NCI-H2081 treated with DMSO at 0.1 percent for 48 hours (cell line): ENCODE measurements at places on chromosomes 1 and 21.

DNA sequence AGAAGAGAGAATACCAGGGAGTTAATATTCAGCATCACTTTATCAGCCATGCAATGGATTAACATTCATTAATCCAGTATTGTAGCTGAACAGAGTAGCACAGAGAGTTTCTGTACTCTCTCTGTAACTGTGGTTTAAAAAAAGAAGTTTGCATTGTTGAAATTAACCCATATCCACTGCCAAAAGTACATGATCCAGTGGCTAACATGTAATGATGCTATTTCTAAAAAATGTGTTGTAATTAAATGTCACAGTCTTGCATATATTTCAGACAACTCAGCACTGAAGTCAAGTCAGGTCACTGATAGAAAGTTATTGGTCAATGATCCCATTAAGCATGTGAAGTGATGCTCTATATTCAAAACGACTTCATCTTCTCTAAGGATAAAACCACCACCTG lies 141.3 kb downstream of the NRIP1 start:
- no peak for DNase-seq

GRCh38 chr1:77639557-77640069 lies 42.8 kb downstream of the ZZZ3 start:
- DNase-seq, result no peak

DNA sequence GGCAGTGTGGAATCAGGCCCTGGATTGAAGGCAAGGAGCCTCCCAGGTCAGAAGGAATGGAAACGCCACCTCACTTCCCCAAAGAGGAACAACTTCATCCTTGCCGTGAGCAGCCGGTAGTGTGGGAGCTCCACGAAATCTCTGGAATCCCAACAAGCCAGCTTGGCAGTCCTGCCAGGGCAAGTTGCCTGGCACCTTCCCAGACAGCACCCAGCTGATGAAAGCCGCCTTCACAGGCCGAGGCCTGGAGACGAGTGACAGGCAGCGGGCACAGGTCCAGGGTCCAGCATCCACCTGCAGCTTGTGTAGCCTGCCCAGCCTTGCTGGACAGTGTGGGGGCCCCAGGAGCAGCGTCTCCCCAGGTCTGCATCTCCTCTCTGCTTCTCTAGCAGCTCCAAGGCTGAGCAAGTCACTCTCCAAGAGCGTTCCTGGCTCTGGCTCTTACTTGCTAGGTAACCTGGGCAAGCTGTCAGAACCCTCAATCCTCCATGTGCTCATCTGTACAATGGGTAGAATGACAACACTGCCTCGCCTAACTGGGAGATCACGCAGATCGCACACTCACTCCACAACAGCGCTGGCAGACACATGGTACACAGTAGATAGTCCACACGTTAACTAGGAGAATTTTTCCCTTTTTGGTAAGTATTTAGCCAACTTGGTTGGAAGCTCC lies 43.0 kb downstream of the ACOT7 start:
- no peak for DNase-seq

DNA sequence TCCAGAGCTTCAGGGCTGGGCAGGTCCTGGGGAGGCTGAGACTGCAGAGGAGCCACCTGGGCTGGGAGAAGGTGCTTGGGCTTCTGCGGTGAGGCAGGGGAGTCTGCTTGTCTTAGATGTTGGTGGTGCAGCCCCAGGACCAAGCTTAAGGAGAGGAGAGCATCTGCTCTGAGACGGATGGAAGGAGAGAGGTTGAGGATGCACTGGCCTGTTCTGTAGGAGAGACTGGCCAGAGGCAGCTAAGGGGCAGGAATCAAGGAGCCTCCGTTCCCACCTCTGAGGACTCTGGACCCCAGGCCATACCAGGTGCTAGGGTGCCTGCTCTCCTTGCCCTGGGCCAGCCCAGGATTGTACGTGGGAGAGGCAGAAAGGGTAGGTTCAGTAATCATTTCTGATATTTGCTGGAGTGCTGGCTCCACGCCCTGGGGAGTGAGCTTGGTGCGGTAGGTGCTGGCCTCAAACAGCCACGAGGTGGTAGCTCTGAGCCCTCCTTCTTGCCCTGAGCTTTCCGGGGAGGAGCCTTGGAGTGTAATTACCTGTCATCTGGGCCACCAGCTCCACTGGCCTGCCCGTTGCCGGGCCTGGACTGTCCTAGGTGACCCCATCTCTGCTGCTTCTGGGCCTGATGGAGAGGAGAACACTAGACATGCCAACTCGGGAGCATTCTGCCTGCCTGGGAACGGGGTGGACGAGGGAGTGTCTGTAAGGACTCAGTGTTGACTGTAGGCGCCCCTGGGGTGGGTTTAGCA lies 9.3 kb downstream of the MYBPH start:
- no peak for DNase-seq

DNA sequence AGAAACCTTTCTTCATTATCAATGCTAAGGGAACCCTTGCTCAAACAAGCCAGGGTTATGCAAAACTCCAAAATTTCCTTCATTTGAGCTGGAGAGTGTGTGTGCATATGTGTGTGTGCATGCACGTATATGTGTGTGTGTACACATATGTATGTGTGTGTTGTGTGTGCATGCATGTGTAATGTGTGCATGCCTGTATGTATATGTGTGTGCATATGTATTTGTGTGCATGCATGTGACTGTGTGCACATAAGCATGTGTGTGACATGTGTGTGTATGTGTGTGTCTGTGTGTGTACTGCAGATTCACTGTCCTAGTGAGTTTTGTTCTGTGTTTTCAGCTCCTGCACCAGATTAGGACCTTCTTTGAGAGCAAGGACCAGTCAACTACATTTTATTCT lies 28.2 kb downstream of the PAX7 start:
- DNase-seq, result no peak

GRCh38 chr1:2290171-2290578 lies 62.1 kb downstream of the SKI start:
- DNase-seq, result no peak

DNA sequence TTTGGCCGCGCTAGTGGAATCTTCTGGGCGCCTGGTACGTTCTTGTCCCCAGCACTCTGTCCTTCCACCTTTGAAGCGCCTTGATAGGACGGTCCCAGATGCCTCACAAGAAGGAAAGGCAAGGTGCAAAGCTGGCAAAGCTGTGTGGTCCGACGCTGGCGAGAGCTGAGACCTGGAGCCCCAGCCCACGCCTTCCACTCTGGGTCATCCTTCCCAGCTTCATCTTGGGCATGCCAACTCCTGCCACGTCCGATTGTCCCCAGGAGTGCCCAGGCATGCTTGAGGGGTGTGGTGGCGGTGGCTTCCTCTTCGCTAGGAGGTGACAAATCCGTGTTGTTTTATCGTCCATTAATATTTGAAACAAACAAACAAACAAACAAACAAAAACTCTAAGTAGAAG lies 123.9 kb upstream of the DPYD start:
- no peak for DNase-seq

DNA sequence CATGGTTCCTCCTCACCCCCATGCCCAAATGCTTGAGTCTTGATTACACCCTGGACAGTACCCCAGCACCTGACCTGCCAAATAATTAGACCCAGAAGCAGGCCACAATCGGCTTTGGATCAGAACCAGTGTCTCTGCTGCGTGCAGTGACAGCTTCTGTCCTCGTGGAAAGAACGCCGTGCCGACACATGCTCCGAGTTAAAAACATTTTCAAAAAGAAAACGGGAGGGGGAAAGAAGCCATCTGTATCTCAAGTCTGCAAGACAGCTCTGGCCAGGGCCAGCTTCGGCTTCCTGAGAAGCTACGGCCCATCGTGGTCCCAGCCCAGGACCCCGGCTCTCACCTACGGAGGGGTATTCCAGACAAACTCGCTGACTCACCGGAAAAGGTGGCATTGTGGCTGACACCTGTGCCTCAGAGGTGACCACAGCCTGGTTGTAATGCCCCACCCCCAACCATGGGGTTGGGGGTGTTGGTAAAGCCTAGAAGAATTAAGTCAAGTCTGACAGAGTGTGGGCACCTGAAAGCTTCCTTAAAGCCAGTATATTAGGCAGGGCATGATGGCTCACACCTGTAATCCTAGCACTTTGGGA lies 25.8 kb downstream of the SSBP3 start:
- no peak for DNase-seq

GRCh38 chr1:10057343-10057742 lies 24.6 kb downstream of the UBE4B start:
- no peak for DNase-seq

DNA sequence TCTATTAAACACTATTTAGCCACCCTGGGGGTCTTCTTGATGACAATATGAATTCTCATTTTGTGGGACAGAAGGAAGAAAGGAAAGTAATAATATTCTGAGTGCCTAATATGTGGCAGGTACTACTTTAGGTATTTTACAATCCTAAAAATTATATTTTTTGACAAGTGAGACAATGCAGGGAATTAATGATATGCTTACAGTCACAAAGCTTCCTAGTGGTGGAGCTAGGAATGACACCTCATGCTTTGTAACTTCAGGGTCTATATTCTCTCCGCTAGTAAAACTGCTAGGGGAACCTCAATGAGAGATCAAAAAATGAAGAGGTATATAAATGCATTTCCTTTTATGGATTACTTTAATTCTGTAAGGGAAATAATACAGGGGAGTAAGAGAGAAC lies 44.3 kb downstream of the TPR start:
- DNase-seq, result no peak

DNA sequence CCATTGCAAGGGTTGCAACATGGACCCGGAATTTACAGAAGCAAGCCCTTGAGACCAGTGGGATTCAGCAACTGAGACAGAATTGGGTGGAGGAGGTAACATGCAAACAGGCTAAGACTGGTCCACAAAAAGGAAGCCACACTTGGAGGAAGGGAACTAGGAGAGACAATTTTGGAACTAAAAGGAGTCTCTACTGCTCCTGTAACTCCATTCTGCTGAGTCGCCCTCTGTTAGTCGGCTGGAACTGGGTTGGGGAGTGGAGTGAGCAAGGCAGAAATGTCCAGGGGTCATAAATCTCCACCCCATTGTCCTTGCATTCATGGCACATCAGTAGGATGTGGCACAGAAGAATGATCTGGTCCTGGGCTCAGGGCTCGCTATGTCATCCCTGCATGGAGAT lies 5.1 kb downstream of the LAMB3 start:
- no peak for DNase-seq

DNA sequence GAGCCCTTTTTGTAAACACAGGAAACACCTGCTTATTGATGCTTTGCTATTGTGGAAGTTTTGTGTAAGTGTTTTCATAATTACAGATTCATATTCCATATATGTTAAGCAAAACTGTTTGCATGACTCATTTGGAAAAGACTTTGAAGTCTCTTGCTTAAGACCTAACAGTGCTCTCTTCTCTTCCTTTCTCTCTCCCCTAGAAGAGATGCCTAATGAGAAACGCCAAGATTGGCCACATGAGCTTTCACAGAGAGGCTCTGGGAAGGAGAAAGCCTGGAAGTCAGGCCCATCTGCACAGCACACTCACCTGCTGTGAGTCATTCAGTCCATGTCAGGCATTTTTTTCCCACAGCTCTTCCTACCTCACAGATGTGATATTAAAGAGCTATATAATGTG lies 101.6 kb upstream of the PALMD start:
- DNase-seq, result no peak

GRCh38 chr1:108913105-108913948 lies 36.5 kb downstream of the GPSM2 start:
- no peak for DNase-seq

DNA sequence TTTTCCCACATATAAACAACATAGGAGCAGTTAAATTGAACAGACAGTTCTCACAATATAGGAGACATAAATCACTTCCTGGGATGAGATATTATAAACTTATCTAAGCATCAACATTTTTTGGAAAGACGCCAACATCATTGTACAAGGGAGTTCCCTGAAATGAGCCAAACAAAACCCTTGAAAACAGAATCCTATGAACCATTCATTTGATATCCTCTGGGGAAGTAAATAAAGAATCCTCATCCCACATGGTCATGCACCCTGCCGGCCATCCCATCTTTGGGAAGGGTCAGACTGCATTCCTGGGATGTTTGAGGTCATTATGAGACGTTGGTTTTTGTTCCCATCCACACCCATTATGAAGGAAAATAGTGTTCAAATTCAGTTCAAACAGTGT lies 111.8 kb upstream of the USP25 start:
- no peak for DNase-seq

DNA sequence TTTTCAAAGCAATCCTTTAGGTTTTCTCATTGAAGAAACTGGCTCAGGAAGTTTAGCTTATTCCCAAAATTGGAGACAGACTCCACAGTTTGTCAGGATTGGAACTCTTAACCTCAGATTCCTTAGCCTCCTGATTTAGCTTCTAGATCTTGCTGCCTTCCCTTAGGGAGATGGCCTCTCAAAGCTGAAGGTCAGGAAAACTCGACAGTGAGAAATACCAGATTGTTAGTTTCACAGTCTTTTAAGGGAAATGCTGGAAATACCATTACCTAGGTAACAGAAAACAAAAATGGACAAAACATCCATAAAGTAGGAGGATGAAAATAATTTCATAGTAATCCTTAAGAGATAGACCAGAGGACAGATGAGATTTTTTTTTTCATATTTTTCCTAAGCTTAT lies 7.8 kb downstream of the RASAL2 start:
- DNase-seq, result no peak

GRCh38 chr1:246166841-246167240 lies 340.2 kb downstream of the SMYD3 start:
- no peak for DNase-seq

GRCh38 chr1:208855403-208855802 lies 611.2 kb upstream of the PLXNA2 start:
- no peak for DNase-seq

DNA sequence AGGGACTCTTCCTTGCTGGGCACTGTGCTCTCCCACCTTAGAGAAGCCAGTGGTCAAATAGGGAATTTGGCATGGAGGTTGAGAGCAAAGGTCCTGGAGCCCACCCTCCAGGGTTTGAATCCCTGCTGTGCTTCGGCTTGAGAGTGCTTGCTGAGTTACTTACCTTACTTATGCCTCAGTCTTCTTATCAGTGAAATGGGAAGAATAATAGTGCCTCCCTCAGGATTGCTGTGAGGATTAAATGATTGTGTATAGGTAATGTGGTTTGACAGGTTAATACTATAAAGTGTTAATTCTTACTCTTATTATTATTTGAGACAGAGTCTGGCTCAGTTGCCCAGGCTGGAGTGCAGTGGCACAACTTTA lies 79.2 kb downstream of the HHAT start:
- no peak for DNase-seq

DNA sequence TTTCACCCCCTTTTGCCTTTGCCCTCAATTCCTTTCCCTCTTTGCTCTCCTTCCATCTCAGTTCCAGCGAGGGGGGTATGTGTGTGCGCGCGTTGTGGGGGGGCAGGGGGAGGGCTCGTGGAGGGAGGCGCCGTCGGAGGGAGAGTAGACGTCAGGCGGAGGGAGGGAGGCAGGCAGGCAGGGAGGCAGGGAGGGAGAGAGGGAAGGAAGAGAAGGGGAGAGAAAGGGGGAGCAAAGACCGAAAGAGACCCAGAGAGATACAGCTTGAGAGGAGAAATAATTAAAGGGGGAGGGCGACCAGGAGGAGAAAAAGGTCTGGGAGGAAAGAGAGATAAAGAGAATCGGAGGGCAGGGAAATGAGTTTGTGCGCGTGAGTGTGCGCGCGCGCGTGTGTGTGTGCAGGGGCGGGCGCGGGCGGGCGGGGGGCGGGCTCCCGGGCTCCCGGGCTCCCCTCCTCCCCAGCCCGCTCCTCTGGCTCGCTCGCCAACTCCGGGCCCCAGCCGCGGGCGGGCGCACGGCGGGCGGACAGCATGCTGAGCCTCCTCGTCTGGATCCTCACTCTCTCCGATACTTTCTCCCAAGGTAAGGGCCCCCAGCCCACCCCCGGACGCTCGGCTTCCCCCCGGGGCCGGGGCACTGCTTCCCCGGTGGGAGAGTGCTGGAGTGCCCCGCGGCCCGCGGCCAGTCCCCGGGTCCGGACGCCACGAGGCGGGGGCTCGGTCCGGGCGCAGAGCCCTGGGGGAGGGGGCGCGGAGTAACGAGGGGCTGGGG lies at the start of gene KIRREL1:
Gene KIRREL1 (plus strand): TSS at position 499 of the 771 bp plus-strand sequence. CDS start 32 bp downstream, at position 531.
- DNase-seq, result no peak
